ENCODE measurements at places on chromosomes 5 and 9.

DNA sequence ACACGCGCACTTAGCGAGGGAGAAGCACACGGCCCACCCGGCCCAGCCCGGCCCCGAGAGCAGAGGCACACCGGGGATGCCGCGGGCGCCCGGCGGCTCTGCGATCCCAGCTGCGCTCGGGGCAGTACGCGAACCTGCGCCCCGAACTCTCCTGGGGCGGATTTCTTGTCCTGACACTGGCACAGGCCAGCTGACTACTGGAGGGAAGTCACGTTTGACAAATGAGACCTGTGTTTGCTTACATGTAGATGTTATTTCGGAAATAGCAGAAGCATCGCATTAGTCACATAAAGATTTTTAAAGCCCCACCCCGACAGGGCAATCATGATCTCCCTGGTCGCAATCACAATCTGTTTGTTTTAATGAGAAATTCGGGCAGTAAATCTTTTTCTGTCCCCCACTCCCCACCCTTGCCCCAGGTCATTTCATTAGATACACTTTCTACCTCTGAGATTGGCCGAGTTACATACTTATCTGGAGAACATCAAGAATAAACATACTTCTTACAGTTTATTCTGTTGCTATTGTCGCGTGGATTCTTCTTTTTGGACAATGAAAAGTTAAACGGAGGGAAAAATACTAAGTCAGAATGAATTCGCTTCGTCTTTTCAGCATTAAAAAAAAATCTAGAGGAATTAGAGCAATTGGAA, 518.9 kb downstream of the CTNND2 start:
- H3K36me3 ChIP-seq, result peaks cover 3% of the 10 kb centered on the region
- no peak overlapping the region for H3K4me3 ChIP-seq
- DNase-seq, result no peak
- H3K27me3 ChIP-seq, result peaks cover 57% of the 10 kb centered on the region
- H3K27ac ChIP-seq, result no peak overlapping the region

DNA sequence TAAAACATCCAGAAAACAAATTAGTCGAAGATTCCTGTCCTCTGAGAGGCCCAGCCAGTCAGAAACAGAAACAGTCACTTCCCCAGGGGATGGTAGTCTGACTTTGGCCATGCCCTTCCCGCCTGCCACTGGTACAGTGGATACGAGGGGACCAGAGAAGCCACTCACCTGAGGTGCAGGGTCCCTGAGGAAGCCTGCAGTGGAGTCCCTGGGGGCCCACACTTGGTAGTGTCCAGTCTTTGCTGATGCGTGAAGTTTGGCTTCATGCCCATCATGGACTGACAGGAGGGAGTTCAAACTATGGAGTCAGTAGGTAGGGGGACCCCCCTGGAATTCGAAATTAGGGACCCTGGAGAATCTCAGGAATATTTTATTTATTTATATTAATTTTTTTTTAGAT, 147.5 kb downstream of the DAB2IP start:
- no peak for DNase-seq
- no peaks in the 10 kb centered on the region for H3K4me1 ChIP-seq
- H3K36me3 ChIP-seq, result no peaks in the 10 kb centered on the region
- H3K27me3 ChIP-seq, result no peaks in the 10 kb centered on the region
- no peak overlapping the region for H3K4me3 ChIP-seq

- no peaks in the 10 kb centered on the region for H3K27me3 ChIP-seq
- H3K36me3 ChIP-seq, result no peaks in the 10 kb centered on the region
- H3K4me3 ChIP-seq, result no peak overlapping the region
- H3K4me1 ChIP-seq, result no peaks in the 10 kb centered on the region
Observed at GRCh38 chr5:119795768-119796167, 166.4 kb downstream of the FAM170A start.

DNA sequence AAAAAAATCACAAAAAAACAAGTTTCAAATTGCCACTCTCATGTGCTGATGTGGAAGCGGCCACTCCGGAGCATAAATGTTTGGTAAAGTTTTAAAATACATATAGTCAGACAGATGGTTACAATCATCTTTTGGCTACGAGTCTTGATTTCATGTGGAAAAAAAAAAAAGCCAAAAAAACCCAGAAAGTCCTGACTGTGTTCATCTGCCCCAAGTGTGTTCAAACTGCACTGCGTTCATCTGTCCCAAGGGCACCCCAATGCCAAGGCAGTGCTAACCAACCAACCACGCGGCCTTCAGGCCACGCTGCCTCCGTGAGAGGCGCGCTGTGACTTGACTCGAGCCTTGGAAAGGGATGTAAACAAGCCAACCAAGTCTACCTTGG, 127.1 kb downstream of the MYO10 start:
- H3K4me1 ChIP-seq, result no peaks in the 10 kb centered on the region
- peaks cover 6% of the 10 kb centered on the region for H3K36me3 ChIP-seq
- no peaks in the 10 kb centered on the region for H3K27me3 ChIP-seq
- DNase-seq, result no peak
- no peak overlapping the region for H3K27ac ChIP-seq

DNA sequence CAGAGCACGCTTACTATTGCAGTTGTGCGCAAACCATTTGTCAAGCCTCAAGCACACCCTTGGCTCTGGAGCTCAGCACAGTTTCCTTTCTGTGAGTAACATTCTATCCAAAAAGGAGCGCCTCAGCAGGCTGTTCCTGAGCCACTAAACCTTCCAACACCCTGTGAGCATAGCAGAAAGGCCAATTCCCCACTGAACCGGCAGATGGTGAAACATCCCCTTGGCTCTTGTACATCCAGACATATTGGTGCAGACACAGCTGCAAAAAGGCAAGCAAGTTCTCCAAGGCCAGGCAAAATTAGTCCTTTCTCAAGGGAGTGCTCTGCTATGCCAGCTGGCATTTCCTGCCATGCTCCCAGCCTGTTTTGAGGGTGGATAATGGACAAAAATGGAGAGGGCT, 44.1 kb upstream of the CEMIP2 start:
- H3K4me3 ChIP-seq, result no peak overlapping the region
- no peak for DNase-seq
- H3K4me1 ChIP-seq, result peaks cover 7% of the 10 kb centered on the region
- H3K27me3 ChIP-seq, result no peaks in the 10 kb centered on the region
- H3K36me3 ChIP-seq, result no peaks in the 10 kb centered on the region

GRCh38 chr5:111389390-111390082, 122.8 kb downstream of the STARD4 start:
- no peaks in the 10 kb centered on the region for H3K27me3 ChIP-seq
- H3K36me3 ChIP-seq, result peaks cover 15% of the 10 kb centered on the region
- DNase-seq, result no peak
- no peak overlapping the region for H3K27ac ChIP-seq

DNA sequence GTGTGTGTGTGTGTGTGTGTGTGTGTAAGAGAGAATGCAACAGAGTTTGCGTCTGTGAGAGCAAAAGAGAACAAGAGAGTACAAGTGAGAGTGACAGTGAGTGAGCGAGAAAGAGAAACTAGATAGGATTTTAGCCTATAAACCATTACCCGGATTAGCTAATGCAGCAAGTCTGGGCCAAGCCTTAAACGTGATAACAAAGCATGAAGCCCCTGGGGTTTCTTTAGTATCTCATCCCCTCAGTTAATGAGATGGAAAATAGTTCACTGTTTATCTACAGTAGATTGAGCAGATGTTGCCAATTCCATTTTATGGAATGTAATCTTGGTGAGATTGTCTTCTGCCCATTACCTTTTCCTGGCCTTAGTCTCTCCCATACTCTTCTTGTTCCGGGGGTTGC, 114.5 kb downstream of the MAT2B start:
- H3K27ac ChIP-seq, result no peak overlapping the region
- DNase-seq, result no peak
- no peaks in the 10 kb centered on the region for H3K36me3 ChIP-seq
- no peaks in the 10 kb centered on the region for H3K4me1 ChIP-seq

DNA sequence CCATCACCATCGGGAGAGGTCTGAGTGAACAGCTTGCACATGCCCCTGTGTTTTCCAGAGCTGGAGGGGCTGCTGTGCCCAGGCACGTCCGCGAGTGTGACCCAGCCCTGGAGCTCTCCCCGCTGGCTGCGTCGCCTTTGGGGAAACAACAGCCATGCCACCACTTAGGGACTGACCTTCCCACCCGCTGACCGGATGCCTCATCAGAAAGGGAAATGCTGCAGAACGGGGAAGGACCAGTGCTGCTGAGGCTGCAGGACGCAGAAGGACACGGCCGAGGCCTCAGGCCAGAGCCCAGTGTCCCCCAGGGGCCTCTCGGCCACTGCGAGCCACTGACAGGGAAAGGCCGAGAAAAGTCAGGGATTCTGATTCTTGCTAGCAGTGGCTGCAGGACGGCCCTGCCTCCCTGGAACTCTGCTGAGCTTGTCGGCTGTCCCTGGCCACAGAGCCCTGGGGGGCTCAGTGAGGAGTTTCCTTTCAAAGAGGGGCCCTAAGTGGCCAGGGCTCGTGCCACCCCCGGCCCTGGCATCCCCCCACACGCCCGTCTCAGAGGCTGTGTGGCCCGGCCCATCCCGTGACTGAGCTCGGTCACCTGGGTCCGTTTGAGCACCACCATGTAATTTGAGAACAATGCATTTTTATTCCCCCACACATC, 130.8 kb downstream of the ZNF354C start:
- no peak overlapping the region for H3K27ac ChIP-seq
- peaks cover 29% of the 10 kb centered on the region for H3K27me3 ChIP-seq
- no peak for DNase-seq
- H3K4me1 ChIP-seq, result peaks cover 4% of the 10 kb centered on the region
- no peaks in the 10 kb centered on the region for H3K36me3 ChIP-seq

DNA sequence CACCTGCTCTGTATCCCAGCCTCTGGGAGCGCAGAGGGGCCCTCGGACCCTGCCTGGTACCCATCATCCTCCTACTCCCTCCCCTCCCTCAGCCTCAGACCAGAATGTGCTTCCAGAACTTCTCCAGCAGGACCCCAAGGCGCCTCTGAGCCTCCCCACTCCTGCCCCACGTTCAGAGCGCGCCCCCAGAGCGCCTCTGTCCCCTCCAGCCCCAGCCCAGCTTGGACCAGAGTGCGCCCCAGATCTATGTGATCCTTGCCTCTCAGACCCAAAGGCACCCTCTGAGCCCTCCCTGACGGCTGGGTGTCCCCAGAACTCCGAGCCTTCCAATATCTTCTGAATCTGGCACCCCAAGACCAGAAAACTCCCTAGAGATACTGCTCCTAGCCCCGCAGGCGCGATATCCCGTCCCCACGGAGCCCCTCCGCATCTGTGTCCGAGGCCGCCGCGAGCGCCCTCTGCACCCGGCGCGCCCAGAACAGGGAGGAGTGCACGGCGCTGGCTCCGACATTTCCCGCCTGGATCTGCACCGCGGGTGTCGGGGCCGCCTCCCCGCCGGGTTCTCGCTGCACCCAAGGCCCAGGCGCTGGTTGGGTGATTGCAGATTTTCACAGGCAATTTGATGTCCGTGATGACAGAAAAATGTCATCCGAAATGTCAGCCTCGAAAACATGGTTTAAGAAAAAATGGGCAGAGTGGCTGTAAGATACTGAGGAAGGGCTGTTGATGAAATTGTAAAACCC, 522 bp downstream of the BHMT start:
- peaks cover 2% of the 10 kb centered on the region for H3K4me1 ChIP-seq
- no peaks in the 10 kb centered on the region for H3K36me3 ChIP-seq
- peaks cover 55% of the 10 kb centered on the region for H3K27me3 ChIP-seq

DNA sequence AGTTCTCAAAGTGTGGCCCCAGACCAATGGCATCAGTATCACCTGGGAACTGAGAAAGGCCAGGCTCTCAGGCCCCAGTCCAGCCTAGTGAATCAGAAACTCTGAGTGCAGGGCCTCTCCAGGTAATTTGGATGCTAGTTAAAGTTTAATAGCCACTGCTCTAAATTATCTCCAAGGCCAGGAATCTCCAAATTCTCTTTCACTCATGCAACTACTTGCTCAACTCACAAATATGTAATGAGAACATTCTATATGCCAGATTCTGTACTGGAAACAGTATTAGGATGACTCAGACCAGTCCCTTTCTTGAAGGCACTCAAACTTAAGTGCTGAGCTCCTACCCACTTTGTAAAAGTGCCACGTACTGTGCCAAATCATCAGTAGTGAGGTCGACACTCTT, 84.6 kb downstream of the PAPPA start:
- no peak for DNase-seq
- no peaks in the 10 kb centered on the region for H3K27me3 ChIP-seq
- no peak overlapping the region for H3K27ac ChIP-seq

Measured in effector memory CD8-positive, alpha-beta T cell (primary cell).